ENCODE measurements at places on chromosomes 2 and 18. TPM values are rescaled to one million over a fixed set of nuclear protein-coding genes. Genes with fewer than 3 reads are reported as not detected.

The ZNF521 gene
- 0.72 TPM for total RNA-seq

The CIB4 gene
- total RNA-seq, result not detected

The PLGLB1 gene
- 2.3 TPM for total RNA-seq

The IL1A gene
- 230 TPM for total RNA-seq

The ANKZF1 gene
- total RNA-seq, result 55.6 TPM

The TNFAIP6 gene
- total RNA-seq, result 6.0 TPM

The RUFY4 gene
- total RNA-seq, result not detected

The CLEC4F gene
- total RNA-seq, result not detected

The RPRM gene
- total RNA-seq, result not detected

The ATOH8 gene
- not detected for total RNA-seq

The SMYD1 gene
- total RNA-seq, result not detected

The GULP1 gene
- 62.7 TPM for total RNA-seq

The RNU2-63P gene
- not detected for total RNA-seq

The RGPD3 gene
- 0.21 TPM for total RNA-seq

The CDKL4 gene
- 0.96 TPM for total RNA-seq

The SNRPD1 gene
- 15.9 TPM for total RNA-seq

The REEP1 gene
- 0.24 TPM for total RNA-seq

The RTKN gene
- total RNA-seq, result 53.7 TPM

The SULT1C4 gene
- total RNA-seq, result 4.8 TPM

The ZSWIM2 gene
- total RNA-seq, result not detected

The ALPG gene
- not detected for total RNA-seq

The FABP1 gene
- total RNA-seq, result not detected

The ALK gene
- total RNA-seq, result not detected

The EVX2 gene
- not detected for total RNA-seq

The CROCC2 gene
- total RNA-seq, result not detected

The SAG gene
- not detected for total RNA-seq

The SLC23A3 gene
- 0.43 TPM for total RNA-seq

The SKOR2 gene
- total RNA-seq, result not detected

The VWC2L gene
- not detected for total RNA-seq

The DSEL gene
- total RNA-seq, result 1.3 TPM

The STPG4 gene
- total RNA-seq, result not detected

The MRPS5 gene
- 53.1 TPM for total RNA-seq

The TRIM54 gene
- total RNA-seq, result 0.24 TPM

The CHRNA1 gene
- not detected for total RNA-seq

The OST4 gene
- 308 TPM for total RNA-seq

The ACADL gene
- total RNA-seq, result 0.48 TPM

The CEP192 gene
- 26.5 TPM for total RNA-seq

The YES1 gene
- total RNA-seq, result 274 TPM

The RBM43 gene
- 1.3 TPM for total RNA-seq

Measured in tracheal epithelial cell (primary cell).